ENCODE measurements at places on chromosomes 5 and 9.

- DNase-seq: no peak
Measured at GRCh38 chr5:37867654-37868053, 27.8 kb upstream of the GDNF start.

GRCh38 chr9:115369322-115369957 lies 251.5 kb upstream of the TNC start:
- no peak for DNase-seq

DNA sequence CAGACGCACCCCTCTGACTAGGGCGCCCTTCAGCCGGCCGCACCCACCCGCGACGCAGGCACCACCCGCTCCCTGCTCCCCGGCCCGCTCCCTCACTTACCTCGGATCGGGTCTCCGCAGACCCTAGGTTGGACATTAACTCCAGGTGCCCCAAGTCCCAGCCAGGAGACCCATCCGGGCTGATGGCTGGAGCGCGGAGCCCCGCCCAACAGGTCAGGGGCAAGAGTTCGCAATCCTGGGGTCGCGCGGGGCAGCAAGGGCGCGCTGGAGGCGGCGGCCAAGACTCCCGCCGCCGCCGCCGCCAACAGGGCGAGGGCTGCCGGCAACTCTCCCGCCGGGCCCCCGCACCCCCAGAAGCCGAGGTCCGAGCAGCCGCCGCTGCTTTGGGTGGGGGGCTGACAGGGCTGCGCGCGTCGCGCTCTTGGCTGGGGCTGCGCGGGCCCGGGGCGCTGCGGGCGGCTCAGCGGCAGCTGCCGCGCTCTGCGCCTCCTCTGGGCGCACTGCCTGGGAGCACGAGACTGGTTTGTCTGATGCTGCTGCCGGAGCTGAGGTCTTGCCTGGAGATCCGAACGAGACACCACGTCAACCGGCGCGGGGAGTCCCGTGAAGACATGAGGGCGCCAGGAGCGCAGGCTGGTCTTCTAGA lies at the start of gene GDNF:
Gene GDNF, minus strand, starts transcription at position 635 of the 646 bp plus-strand sequence. CDS start 5,245 bp downstream, outside the sequence.
- DNase-seq: no peak

GRCh38 chr9:75389101-75389500 lies 300.8 kb downstream of the OSTF1 start:
- DNase-seq: no peak

GRCh38 chr9:4027606-4028005 lies 272.3 kb downstream of the GLIS3 start:
- DNase-seq: no peak

DNA sequence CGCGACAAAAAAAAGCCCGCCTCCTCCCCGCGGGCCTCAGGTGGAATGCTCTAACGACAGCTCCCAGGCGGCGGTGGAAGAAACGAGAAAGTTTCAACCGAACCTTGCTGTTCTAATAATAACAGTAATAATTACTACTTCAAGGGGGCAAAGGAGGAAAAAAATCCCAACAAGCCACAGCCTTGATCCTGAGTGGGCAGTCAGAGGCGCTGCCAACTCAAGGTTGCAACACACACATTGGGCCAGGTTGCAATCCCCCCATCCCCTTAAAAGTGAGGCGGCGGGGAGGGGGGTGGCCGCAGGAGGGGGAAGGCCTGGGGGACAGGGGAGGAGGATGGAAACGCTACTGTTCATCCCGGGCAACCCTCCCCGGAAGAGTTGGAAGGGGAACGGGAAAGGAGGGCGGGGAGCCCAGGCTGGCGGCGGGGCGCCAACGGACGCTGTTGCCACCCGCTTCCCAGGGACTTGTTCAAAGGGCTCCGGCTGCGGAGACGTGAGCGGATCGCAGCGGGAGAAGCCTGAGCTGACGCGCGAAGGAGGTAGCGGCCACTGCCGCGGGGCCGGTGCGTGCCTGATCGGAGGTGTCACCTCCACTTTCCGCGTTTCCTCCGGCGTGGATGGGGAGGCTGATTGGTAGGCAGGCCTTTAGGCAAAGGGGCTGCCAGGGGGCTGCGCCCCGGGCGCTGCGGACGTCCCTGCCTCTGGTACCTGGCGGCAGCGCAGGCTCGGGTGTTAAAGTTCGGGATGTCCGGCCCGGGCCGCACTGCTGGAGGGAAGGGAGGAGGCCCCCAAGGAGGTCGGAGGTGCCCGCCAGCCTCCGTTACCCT lies 647 bp downstream of the SMARCA2 start:
- DNase-seq: peak; percentile 10

GRCh38 chr5:71601222-71602026 lies 14.3 kb downstream of the MCCC2 start:
- DNase-seq: peak; percentile 32

DNA sequence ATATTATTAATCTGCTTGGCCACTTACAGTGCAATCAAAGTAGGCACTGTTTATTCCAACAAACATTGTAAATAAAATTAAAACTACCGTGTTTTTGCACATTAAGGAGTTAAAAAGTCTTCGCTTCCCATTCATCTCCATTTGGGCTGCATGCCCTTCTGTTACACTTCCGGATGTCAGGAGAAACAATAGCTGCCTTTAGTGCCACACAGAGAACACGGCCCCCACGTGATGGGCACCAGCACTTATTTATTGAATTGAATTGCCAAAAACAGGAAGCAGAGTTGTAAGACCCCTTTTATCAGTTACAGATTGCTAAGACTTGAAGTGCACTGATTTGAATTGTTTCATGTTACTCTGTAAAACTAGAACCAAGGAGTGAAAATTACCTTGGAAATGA lies 80.4 kb downstream of the LHFPL2 start:
- DNase-seq: no peak

GRCh38 chr5:74623006-74623611 lies 17.4 kb downstream of the ENC1 start:
- no peak for DNase-seq

DNA sequence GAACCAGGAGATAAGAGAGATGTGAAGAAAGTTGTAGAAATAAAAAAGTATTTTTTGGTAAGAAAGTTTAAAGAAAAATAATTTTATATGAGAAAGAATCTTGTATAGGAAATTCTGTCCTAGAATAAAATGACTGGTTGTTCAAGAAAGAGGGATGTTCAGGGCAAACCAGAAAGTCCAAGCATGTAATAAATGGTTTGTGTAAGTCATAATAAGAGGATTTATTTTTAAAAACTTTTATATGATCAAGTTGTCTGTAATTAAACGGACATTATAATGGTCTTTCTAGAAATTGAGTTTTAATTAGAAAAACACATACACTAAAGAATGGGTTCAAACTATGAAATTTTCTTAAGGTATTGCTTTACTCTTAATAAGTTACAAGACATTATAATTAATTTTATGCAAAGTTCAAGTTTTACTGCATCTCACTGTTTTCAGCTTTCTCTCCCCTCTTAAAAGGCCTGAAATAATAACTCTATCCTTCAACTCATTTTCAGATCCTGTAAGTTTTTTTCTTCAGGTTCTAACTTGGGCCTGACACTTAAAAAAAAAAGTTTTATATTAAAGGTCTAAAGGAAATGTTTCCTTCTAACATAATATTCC lies 56.1 kb upstream of the ZNF300 start:
- DNase-seq: no peak

GRCh38 chr5:579211-579610 lies 32.9 kb upstream of the CEP72 start:
- no peak for DNase-seq
